SJCRH30 (cell line): ENCODE measurements at places on chromosomes 5 and 9. TPM values are rescaled to one million over a fixed set of nuclear protein-coding genes. Genes with fewer than 3 reads are reported as not detected.

DNA sequence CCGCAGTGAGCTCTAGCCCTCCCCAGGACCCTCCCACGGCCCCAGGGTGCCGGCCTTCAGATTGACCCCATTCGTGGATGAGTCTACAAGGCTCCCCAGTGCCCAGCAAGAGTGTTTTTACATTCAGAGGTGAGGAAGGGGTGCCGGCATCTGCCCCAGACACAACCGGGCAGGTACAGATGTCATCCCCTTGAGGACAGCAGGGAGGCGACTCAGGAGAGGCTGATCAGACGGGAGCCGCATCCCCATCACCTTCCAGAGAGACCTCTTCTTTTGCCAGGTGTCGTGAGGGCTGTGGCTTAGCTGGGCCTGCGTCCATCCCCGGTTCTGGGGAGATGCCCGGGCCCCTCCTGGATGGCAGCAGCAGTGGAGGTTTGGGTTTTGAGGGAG lies 4.3 kb upstream of the LRRC14B start:
- peaks cover 29% of the 10 kb centered on the region for H3K4me1 ChIP-seq
- no peak overlapping the region for H3K4me3 ChIP-seq
- H3K27me3 ChIP-seq: no peaks in the 10 kb centered on the region
- no peak for DNase-seq
- H3K27ac ChIP-seq: no peak overlapping the region

- H3K4me3 ChIP-seq: no peak overlapping the region
- no peak for DNase-seq
- no peaks in the 10 kb centered on the region for H3K4me1 ChIP-seq
- no peaks in the 10 kb centered on the region for H3K27me3 ChIP-seq
- peaks cover 6% of the 10 kb centered on the region for H3K36me3 ChIP-seq
- H3K27ac ChIP-seq: no peak overlapping the region
Observed at GRCh38 chr5:75367401-75367800, 30.4 kb downstream of the HMGCR start.

- H3K4me3 ChIP-seq: no peak overlapping the region
- H3K27me3 ChIP-seq: no peaks in the 10 kb centered on the region
- no peak overlapping the region for H3K27ac ChIP-seq
- DNase-seq: peak; percentile 28
- H3K4me1 ChIP-seq: no peaks in the 10 kb centered on the region
Observed at GRCh38 chr5:126234563-126235195, 188.5 kb upstream of the GRAMD2B start.

DNA sequence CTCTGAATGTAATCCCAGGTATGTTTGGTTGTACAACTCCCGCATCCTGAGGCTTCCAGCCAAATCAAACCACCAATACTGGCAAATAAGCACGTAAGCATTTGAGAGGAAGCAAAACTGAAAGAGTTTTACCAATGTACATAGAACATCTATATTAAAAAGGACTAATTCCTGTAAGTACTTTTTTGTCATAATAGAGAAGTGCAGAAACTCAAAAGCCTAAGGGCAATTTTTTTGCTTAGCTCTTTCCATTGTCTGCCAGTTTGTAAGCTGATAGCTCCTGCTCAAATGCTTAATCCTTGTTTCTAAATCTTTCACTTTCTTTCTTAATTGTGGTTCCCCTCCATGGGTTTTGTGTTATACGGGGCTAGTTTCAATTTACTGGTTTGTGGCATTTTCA lies 1151.8 kb downstream of the CDH12 start:
- H3K36me3 ChIP-seq: no peaks in the 10 kb centered on the region
- H3K4me1 ChIP-seq: peaks cover 7% of the 10 kb centered on the region
- peak overlapping the region; percentile 32 for H3K4me3 ChIP-seq
- DNase-seq: peak; percentile 1
- no peaks in the 10 kb centered on the region for H3K27me3 ChIP-seq

DNA sequence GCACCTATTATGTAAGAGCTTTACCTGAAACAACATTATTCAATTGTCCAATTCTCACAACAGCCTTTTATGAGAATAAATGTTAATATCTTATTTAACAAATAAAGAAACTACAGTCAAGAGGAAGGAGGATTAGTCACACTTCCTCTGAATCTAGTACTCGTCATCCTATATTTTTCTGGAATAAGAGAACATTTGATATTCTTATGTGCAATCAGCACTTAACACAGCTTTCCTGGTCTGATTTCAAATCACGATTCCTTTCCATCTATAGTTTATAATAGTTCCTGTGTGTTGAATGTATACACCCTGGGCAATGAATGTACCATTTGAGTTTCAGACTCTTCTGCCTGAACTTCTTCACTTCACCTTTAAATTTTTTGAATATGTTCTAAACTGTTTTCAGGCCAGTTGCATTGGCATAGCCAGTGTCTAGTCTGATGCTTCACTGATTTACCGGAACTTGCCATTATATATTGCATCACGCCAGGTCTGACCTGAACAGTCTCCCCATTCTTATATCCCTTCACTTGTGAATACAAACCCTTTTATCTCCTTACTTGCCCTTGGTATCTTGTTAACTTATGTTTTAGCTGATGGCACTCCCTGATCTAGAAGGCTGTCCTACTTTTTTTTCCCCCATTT lies 698.3 kb downstream of the MAT2B start:
- H3K4me1 ChIP-seq: 0 out of 2 replicates have a peak, but pooled peaks cover 2% of the 10 kb centered on the region
- H3K4me3 ChIP-seq: no peak overlapping the region
- H3K27me3 ChIP-seq: 0 out of 2 replicates have a peak, but pooled peaks cover 5% of the 10 kb centered on the region
- no peak overlapping the region for H3K27ac ChIP-seq

DNA sequence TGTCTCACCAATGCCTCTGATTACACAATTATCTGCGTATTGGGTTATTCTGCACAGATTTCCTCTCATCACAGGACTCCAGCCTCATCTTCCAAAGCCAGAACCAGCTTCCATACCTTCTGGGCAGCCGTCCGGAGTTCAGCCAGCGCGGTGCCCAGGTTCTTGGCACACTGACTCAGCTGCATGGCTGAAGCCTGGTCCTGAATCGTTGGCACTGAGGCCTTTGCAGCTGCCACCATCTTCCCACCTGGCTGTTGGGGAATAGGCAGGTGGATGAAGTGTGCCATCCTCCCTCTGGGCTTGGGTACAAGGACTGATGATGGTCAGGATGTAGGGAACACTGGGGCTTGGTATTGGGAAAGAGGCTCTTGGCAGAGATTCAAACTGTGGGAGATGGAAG lies 17.9 kb downstream of the TLN1 start:
- H3K36me3 ChIP-seq: peaks cover 53% of the 10 kb centered on the region
- H3K4me1 ChIP-seq: no peaks in the 10 kb centered on the region
- no peak overlapping the region for H3K27ac ChIP-seq
- no peak overlapping the region for H3K4me3 ChIP-seq
- no peak for DNase-seq

DNA sequence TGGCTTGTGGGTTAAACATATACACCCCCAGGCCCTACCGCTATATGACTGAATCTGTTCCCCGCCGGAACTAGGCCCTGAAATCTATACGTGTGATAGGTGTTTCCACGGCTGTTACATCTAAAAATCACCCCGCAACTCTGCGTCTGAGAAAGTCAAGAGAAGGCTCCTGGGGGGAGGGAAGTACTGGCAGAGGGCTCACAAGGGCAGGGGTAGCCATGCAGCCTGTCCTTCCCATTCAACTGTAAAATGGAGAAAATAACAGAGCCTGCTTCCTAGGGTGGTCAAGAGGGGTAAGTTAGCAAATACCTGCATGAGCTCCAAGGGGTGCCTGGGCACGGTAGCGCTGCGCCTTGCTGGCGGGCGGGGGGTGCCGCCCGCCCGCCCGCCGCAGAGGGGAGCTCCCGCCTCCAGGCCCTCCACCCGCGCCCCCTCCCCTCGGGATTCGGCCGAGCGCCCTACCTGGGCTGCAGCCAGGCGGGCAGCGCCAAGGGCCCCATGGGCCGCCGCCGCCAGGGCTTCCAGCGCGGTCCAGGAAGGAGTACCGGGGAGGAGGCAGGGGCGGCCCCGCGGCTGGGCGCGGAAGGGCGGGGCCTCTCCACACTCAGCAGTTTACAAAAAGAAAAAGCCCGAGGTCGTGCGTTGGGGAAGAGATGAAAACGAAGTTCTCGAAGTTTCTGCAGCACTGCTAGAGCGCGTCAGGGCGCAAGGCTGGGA lies at the start of gene HACD4:
Gene HACD4, minus strand, starts transcription at position 550 of the 717 bp plus-strand sequence. Its CDS starts 50 bp downstream, at position 500.
- H3K27me3 ChIP-seq: no peaks in the 10 kb centered on the region
- no peak within 1 kb of the TSS for H3K27ac ChIP-seq
- H3K36me3 ChIP-seq: no peaks in the 10 kb centered on the region

DNA sequence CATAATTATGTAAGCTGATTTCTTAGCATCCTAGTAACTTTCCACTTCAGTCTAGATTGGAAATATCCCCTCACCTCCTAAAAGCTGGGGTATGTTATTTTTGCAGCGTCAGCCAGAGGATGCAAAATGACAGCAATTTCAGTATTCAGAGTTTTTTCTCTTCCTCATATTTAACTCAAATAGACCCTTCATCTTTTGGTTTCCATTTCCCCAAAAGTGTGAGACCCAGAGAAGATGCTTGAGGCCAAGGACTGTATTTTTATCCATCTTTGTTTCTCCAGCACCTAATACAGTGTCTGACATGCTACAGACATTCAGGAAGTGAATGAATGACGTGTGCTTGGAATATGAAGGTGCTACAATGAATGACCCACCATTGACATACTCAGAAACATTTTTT lies 75.5 kb upstream of the RANBP3L start:
- no peaks in the 10 kb centered on the region for H3K27me3 ChIP-seq
- H3K27ac ChIP-seq: no peak overlapping the region
- no peak for DNase-seq
- no peaks in the 10 kb centered on the region for H3K36me3 ChIP-seq
- H3K4me3 ChIP-seq: no peak overlapping the region

- H3K27ac ChIP-seq: no peak overlapping the region
- no peak overlapping the region for H3K4me3 ChIP-seq
- no peaks in the 10 kb centered on the region for H3K4me1 ChIP-seq
- H3K27me3 ChIP-seq: no peaks in the 10 kb centered on the region; the same call in 1 of the 2 replicates
Observed at GRCh38 chr5:111083323-111083722, 8.8 kb upstream of the WDR36 start.

- H3K36me3 ChIP-seq: no peaks in the 10 kb centered on the region
- DNase-seq: no peak
- H3K27ac ChIP-seq: no peak overlapping the region
- no peak overlapping the region for H3K4me3 ChIP-seq
- H3K4me1 ChIP-seq: no peaks in the 10 kb centered on the region
Observed at GRCh38 chr5:139251281-139251687, 42.3 kb upstream of the MATR3 start.

DNA sequence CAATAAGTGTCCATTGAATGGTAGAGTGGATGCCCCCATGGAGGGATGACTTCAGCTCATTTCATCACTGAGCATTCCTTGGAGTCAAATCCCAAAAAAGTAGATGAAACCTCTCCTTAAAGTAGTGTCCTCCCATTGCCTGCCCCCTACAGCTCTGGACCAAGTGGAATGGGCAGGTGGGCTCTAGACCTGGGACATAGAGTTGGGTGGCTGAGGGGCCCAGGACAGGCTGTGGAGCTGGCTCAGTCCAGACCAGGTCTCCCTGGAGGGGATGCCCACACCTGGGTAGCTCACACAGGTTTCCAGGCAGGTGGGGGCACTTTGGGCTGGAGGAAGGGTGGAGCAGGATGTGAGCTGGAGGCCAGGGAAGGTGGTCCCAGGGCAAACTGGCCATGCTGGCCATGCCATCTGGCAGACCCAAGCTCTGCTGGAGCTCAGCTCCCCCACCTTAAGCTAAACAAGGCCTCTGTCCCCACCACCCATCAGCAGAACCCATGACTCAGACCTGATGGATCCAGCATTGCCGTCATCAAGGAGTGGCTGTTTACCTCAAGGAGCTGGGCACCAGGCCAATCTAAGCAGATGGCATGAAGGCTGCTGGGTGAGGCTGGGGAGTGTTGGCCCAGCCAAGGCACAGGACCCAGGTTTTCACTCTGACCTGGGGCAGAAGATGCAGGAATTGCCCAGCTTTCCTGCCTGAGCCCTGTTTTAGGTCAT lies 6.2 kb upstream of the SPINK4 start:
- H3K36me3 ChIP-seq: no peaks in the 10 kb centered on the region
- no peaks in the 10 kb centered on the region for H3K27me3 ChIP-seq
- no peak overlapping the region for H3K27ac ChIP-seq
- DNase-seq: peak; percentile 19
- H3K4me3 ChIP-seq: no peak overlapping the region

Gene FOXD4L3
- 0.71 and 0.86 TPM in 2 replicates for total RNA-seq

Gene SLC25A2
- 0.08 TPM in 1 of 2 replicates, not detected in the other for total RNA-seq

Gene TRIP13
- 44.7 and 47.5 TPM in 2 replicates for total RNA-seq

Gene PCDHB3
- 1.3 and 1.6 TPM in 2 replicates for total RNA-seq

Gene SOX30
- 0.13 TPM in 1 of 2 replicates, not detected in the other for total RNA-seq

Gene EIF4E1B
- not detected in 2 replicates for total RNA-seq

Gene FGF10
- total RNA-seq: 0.49 TPM in 1 of 2 replicates, not detected in the other
